ENCODE measurements at places on chromosomes 7 and 10.

DNA sequence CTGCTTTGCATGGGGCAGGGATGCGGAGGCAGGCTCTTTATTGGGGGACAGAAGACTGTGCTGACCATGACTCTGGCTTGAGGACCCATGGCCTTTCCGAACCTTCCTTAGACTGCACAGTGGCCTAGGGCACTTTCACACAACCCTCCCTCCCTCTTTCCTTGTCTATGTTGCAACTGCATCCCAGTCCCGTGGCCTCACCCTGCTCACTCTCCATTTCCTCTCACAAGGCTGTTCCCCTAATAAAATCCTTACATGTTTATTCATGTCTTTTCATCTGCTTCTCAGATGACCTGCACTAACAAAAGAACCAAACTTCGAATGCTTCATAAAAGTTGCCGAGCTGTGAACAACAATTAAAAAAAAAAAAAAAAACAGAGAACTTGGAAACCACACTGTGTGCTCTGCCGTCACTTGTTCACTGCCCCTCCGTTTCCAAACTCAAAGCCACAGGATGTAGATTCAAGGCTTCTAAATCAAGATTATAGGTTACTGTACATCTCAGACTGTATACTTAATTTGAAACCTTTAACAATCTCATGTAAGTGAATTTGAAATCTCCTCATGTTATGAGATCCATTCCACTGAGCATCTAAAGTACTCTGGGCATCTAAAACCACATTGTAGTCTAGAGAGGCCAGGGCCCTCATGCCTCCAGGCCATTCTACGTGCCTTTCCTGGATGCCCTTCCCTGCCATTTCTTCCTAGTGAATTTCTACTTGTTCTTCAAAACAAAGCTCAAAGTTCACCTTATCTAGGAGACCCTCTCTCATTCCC, 265.9 kb downstream of the SNX13 start:
- DNase-seq, result no peak

- no peak for DNase-seq
Measured at GRCh38 chr10:88193018-88193417, 329.6 kb downstream of the PTEN start.

DNA sequence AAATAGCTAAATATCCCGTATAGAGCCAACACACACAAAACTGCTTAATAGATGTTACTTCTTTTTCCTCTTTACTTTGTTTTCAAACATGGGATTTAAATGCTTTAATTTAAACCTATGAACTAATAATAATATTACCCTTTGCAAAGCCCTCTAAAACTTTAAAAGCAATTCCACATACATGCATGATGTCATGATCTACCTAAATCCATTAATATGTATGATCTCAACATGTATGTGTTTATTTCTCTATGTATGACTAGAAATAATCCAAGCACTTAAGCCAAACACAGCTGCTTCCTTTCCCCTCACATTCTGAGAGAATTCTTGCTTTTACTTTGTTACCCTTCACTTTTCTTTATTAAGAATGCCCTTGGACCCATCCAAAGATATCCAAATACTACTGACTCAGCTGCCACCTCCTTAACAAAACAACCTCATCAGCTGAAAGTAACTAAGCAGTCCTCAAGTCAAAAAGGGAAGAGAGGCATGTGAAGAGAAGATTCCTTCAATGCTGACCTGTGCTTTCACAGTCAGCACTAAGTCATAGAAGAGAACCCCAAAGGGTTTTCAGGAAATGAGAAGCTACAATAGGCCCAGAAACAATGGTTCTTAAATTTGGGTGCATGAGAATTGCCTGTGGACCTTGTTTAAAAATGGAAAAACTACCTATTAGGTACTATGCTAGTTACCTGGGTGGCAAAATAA, 266.4 kb upstream of the LRGUK start:
- DNase-seq, result no peak

DNA sequence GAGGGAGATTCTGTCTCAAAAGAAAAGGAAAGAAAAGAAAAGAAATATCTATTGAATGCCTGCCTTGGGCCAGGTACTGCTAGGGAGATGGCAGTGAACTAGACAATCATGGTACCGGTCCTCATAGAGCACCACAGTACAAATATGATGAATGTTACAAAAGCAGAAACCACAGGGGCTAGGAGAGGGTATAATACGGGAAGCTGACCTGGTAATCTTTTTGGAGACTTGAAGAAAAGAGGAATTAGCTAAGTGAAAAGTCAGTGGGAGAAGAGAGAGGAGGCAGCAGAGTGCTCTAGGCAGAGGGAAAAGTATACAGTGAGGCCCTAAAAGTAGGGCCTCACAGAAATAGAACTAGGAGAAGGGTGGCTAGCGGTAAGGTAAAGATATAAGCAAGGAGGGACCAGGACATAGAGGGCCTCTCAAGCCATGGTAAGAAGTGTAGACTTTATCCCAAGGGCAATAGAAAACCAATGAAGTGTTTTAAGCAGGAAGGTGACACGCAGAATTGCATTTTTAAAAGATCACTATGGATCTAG, 42.8 kb upstream of the WNT8B start:
- no peak for DNase-seq

GRCh38 chr7:26420422-26421019, 128.9 kb downstream of the SNX10 start:
- DNase-seq, result no peak

DNA sequence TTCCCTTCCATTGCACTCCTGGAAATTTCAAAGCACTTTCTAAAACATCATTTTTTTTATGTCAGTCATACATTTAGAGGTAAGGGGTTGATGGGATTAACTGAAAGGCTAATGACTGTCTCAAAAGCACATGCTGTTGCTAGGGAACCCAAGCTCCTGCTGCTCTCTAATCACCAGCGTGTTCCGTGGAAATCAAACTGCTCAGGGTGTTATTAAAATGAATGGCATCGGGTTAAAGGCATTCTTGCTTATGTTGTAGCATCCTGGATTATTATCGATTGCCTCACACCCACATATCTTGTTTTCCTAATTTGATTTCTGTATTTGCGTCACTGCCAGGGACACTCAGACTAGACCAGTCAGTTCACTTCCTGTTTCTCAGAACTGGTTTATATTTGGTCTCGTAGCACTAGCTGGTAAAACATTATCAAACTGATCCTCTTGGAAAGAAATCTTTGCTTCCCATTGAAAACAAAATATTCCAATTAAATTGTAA, 216.5 kb upstream of the MKLN1 start:
- DNase-seq, result no peak

DNA sequence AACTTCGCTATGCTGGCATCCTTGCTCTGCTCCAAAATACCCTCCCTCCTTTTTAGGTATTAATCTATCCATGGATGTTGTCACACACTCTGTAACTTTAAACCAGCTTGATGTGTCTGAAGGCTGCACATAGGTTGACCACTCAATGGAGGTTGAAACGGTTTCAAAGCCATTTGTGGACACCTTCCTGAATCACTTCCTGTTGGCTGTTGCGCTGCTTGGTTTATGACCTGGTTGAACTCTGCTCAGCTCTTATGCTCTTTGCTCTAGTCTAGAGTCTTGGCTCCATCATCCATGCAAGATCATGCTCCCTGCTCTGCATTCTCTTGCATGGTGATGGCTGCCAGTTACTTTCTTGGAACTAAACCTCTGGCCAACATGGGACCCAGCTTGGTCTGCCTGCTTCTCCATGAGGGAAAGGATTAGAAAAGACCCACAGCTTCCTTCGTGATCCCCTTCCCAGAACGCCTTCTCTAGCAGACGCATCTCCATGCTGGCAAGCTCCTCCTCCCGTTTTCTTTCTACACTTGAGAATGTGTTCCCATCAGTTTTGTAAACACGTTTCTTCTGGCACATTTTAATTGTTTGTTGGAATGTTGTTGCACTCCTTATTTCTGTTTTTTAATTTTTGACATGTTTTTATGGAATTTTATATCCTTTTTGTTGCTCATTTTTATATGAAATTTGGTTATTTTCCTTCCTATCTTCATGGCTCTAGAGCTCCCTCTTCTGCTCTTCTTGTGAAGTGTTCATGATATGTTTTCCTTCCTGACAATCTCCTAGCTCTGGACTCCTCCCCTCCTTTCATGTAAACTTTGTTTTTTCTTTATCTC, 149.8 kb downstream of the XPNPEP1 start:
- DNase-seq, result no peak

DNA sequence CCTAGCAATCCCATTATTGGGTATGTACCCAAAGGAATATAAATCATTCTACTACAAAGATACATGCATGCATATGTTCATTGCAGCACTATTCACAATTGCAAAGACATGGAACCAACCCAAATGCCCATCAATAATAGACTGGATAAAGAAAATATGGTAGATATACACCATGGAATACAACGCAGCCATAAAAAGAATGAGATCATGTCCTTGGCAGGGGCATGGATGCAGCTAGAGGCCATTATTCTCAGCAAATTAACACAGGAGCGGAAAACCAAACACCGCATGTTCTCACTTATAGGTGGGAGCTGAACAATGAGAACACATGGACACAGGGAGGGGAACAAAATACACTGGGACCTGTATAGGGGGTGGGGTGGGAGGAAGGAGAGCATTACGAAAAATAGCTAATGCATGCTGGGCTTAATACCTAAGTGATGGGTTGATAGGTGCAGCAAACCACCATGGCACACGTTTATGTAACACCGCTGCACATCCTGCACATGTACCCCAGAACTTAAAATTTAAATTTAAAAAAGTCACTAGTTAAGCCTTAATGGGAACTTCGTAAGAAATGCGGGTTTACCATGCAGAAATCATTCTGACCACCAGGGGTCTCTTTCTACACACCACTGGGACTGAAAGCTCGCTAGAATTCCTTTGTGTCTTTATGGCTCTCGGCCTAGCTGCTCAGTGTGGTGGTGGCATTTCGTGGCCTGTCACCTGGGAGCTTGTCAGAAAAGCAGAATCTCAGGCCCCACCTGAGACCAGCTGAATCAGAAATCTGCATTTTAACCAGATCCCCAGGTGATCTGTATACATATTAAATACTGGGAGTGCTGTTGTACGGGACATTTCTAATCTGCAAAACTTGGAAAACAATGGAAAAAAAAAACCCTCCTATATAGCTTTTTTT, 9.5 kb downstream of the ANKRD1 start:
- DNase-seq, result peak; percentile 74

- DNase-seq, result no peak
Measured at GRCh38 chr7:137360087-137360679, 16.6 kb upstream of the PTN start.

- no peak for DNase-seq
Measured at GRCh38 chr10:31129271-31129670, 97.6 kb upstream of the ZNF438 start.

GRCh38 chr7:29968683-29969395, 20.8 kb downstream of the SCRN1 start:
- no peak for DNase-seq

DNA sequence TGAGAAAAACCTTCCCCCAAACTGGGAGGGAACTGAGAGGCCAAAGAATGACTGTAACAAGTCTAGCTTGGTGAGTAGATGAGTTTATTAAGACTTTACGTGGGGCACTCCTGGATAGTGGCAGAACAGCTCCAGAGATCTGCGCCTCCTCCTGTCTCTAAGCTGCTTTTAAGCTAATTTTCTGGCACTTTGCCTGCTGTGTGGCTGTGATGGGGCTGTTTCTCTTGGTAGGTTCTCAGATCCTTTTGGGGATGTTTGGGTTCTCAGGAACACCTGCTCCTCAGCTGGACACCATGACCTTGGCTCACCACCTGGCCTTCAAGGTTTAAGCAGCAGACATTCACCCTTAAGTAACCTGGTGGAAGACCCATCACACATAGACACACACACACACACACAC, 68.3 kb downstream of the AKR1E2 start:
- no peak for DNase-seq

DNA sequence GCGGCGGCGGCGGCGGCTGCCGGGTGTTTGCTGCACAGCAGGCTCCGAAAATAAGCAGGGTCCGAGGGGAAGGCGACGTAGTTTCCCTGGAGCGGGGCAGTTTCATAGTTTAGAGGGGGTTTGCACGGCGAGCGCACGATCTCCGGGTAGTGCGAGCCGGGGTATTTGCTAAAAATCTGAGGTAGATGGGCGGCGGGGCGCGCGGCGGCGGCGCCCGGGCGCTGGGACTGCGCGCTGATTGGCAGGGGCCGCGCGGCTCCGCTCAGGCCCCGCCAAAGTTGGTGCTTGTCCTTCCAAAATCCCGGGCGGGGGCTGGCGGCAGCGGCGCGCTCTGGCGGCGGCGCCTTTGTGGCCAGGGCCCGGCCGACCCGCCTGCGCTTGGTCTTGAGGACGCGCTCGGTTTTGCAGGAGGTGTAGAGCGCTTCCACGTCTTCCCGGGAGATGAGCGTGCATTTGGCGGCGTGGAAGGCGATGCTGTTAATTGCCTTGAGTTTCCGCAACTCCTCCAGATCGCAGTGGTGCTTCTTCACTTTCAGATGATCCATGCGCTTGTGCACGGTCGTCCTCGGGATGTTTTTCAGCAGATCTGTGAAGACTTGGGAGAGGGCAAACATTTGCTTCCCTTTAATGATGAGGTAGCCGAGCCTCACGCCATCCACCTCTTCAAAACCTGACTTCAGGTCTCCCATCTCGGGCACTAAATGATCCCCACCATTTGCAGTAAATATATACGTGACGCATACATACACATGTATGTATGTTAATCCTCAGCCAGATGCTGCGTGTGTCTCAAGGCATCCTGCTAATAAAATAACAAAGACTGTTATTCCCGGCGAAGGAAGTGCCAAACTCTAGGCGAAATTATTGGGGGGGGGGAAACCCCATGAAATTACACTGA, 8.1 kb downstream of the SKIDA1 start:
- peak; percentile 85 for DNase-seq

- DNase-seq, result no peak
Measured at GRCh38 chr10:80443531-80443974, 10.6 kb upstream of the TSPAN14 start.

GRCh38 chr7:158655931-158656441, 48.6 kb downstream of the NCAPG2 start:
- no peak for DNase-seq

- DNase-seq, result no peak
Measured at GRCh38 chr10:47207281-47207615, 92.7 kb upstream of the GDF10 start.

GRCh38 chr10:49645871-49646870, 32.3 kb downstream of the CHAT start:
- DNase-seq, result no peak

DNA sequence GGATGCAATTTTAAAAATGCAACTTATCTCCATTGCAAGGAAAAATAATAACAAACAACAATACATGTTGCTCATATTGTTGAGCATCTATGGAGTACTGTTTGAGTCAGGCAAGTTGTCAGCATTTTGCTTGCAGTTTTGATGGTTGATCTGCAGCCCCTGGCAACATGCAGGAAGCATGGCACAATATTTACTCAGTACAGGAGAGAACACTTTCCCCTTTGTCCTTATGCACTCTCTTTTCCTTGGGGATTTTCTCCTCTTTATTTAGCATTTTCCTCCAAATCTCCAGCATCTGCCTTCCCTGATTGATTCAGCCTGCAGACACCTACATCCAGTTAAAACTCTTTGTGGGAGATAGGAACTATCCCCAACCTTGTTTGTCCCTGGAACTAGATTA, 620.5 kb upstream of the LRRN3 start:
- DNase-seq, result no peak
